ENCODE measurements at places on chromosomes 5 and 9.

GRCh38 chr5:153084511-153084910 is 406.0 kb upstream of the GRIA1 start:
- DNase-seq, result no peak

DNA sequence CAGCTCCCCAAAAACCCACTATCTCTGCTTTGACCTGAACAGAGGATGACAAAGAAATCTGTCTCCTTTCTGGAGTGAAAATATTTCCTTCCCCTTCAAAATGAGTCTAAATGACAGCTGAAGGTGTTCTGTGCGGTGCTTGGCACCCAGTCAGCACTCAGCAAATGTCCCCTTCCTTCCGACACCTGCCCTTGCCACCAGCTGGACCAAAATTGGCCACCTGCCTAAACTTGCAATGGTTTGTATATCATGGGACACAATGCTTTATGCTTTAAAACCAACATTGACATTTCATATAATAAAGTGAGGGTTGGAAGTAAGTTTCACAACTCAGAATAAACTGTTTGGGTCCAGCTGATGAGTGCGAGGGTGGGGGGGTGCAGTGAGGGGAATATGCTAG is 7.5 kb upstream of the TTC1 start:
- peak; percentile 43 for DNase-seq

DNA sequence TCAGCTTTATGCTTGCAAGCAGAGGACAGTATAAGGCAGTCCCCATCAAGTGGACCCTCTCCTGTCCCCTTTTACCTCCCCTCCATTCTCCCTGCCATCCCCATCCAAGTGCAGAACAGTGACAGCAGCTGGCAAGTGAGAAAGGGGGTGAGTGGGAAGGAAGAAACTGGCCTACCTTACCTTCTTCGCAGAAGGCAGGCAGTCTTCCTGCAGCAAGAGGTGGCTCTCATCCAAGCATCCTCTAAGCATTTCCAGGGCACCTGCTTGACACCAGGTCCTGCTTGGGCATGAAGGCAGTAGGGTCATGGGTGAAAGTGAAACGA is 77.3 kb upstream of the SH3PXD2B start:
- no peak for DNase-seq

GRCh38 chr5:132480042-132480441 is 10.5 kb downstream of the IRF1 start:
- no peak for DNase-seq

GRCh38 chr5:35066260-35066795 is 18.6 kb upstream of the AGXT2 start:
- DNase-seq, result no peak

DNA sequence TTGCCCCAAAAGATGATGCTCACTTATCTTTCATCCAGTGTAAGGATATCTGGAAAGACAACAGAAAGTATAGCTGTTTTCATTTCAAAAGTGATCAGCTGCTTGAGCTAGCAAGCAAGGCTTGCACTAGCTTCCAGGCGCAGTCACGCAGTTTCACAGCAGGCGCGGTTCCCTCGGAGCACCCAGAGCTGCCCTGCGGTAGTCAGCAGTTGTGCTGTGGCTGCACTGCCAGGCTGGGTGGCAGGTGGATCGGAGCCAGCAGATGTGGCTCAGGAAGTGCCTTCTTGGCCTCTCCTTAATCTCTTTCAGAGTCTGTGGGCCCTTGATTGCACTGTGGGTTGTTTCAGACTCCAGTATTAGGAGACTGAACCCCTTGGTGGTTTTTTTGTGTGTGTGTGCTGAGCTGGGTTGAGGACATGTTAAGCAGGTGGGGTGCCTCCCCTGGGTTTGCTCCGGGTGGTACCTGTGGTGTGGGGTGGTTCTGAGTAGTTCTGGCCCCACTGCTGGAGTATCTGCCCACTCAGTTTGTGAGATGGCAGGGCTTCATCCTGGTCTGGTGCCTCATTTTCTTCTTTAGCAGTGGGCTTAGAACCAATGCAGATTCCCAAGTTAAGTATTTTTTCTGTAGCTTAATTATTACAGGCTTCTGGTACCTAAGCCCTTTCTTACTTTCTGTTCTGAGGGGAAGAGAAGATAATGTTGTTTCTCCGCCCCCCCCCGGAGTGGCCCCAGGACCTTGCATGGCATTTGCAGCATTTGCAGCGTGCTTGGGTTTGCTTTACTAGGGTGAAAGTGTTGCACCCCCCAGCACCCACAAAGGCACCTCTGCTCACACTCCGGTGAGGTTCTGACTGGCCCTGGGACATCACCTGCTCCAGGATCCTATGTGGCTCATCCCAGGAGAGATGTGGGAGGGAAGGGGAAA is 16.4 kb downstream of the TENT4A start:
- no peak for DNase-seq

GRCh38 chr9:109828254-109828653 is 48.3 kb downstream of the PALM2AKAP2 start:
- DNase-seq, result no peak
